Stimulated activated naive CD4-positive, alpha-beta T cell treated with Interleukin-2 at 50 U/mL for 16 hours (primary cell): ENCODE measurements at places on chromosomes 13 and 19.

DNA sequence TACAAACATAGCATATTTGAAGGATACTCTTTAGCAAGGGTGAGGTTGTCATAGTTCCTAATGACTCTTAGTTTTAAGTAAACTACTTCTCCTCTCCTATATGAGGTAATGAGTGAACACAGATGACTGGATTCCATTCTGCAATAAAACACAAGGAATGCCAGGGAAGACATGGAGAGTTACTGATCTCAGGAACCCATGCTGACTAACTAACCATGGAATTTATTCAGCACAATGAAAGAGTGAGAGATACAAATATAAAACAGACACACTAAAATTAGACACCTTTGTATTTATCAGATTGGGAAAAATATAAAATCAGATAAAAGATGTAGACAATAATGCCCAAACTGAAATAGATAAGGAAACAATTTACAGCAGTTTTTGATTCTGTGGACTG, 1525.9 kb upstream of the SLC10A2 start:
- DNase-seq: no peak

DNA sequence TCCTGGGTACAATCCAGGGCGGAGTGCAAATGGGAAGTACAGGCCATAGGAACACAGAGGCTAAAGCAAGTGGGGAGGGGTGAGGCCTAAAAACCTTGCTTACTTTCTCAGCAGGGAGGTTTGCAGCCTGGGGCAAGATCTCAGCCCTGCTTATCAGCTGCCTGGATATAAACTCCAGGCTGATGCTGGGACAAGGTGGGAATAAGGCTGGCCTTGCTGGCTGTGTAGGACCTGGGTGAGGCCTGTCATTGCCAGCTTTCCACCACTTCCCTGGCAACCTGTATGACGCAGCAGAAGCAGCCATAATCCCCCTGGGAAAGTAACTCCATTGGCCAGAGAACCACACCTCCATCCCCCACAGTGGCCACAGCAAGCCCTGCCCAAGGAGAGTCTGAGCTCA, 279.1 kb upstream of the ATXN8OS start:
- DNase-seq: no peak

GRCh38 chr19:33703821-33704220, 82.1 kb downstream of the CHST8 start:
- DNase-seq: no peak

DNA sequence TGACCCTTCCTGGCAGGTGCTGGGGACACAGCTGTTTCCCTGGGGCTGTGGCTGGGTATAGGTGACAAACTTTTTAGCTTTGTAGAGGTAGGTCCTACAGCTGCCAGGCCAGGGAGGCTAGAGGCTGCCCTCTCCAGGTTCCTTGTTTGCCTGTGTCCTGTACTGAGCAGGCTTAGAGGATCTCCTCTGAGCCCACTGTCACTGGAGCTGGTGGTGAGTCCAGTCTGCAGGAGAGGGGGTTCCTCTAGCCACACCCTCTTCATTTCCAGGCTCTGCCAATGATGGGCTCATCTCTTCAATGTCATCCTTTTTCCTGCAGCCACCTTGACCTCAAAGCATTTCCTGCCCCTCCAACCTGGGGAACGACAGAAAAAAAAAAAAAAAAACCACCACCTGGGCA, 12.6 kb upstream of the RAB11B start:
- no peak for DNase-seq

DNA sequence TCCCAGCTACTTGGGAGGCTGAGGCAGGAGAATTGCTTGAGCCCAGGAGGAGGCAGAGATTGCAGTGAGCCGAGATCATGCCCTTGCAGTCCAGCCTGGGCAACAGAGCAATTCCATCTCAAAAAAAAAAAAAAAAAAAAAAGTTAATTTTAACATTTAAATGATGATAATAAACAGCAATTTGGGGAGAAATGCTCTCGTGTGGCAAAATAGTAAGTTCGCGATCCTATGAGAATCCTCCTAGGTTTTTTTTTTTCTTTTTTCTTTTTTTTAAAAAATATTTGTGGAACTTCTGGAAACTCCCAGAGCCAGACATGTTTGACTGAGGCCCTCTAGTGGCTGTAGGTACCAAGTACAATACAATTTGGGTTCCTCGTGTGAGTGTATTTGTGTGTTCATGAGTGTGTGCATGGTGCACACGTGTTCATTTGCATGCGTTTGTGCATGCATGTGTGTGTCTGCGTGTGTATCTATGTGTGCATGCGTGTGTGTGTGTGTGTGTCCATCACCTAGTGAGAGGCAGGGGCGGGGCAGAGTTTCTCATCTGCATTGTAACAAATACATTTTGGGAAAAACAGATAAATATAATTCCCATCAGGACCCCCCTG, 31.2 kb downstream of the TMPRSS9 start:
- peak; percentile 24 for DNase-seq

- no peak for DNase-seq
Measured at GRCh38 chr13:62331384-62331783, 915.7 kb upstream of the PCDH20 start.

GRCh38 chr13:21012211-21012610, 49.2 kb downstream of the LATS2 start:
- DNase-seq: no peak

DNA sequence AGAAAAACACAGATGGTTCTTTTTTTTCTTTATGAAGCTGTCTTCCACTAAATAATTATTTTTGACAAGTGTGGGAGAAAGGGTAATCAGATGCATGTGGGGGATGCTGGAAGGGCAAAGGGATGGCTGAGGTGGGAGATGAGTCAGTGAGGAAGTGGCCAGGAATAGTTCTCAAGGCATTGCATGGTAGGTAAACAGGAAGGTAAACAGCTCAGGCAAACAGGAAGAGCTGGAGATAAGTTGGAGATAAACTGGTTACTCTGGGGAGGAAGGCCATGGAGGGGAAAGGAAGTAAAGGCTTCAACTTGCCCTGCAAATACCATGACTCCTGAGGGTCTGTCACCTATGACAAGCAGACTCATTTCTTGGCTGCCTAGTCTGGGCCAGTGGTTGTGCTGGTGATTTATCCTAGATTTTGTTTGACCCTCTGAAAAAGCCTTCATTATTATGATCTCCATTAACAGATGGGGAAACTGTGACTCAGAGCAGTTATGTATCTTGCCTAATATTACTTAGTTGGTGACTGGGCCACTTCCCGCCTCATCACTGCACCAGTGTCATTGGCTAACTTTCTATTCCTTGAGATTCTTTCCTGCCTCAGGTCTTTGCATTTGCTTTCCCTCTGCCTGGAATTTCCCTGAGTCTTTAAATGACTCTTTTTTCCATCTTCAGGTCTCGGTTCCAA, 17.1 kb downstream of the ACTL9 start:
- no peak for DNase-seq

GRCh38 chr19:41219924-41220567, 1.0 kb downstream of the AXL start:
- no peak for DNase-seq

DNA sequence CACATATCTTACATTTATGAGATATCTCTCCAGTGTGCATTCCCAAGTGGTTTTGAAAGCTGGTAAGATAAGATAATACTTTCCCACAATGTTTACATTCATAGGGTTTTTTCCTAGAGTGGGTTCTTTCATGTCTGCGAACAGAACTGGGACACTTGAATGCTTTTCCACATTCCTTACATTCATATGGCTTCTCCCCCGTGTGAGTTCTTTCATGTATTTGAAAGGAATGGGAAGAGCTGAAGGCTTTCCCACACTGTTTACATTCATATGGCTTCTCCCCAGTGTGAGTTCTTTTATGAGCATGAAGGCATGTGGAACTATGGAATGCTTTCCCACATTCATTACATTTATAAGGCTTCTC, 19.7 kb downstream of the ZNF433 start:
- no peak for DNase-seq

DNA sequence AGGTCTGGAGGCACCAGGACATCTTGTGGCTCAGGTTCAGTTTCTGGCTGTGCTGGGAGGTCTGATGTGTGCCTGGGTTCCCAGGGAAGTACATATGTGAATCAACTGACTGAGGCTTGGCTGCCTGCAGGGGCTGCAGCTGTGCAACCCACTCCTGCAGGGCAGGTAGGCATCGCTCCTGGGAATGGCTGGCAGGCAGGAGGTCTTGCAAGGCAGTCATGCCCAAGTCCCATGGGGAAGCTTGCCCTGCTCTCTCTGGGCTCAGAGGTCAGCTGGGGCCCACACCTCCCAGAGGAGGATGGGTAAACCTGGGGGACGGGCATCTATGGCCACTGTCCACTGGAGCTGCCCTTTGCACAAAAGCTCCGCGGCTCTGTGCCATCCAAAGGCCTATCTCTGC, 1141.8 kb downstream of the SLITRK1 start:
- no peak for DNase-seq

GRCh38 chr13:49457221-49457620, 13.1 kb downstream of the SETDB2 start:
- no peak for DNase-seq

GRCh38 chr19:48815870-48816501, 5.2 kb upstream of the BCAT2 start:
- DNase-seq: no peak

GRCh38 chr19:50497022-50497405, 14.0 kb downstream of the JOSD2 start:
- DNase-seq: no peak

GRCh38 chr19:916645-917322, 349 bp upstream of the KISS1R start:
- DNase-seq: peak; percentile 29

- DNase-seq: no peak
Measured at GRCh38 chr19:31317570-31317969, 31.7 kb downstream of the TSHZ3 start.
